HFFc6 (cell line): ENCODE measurements at places on chromosomes 7 and 10. TPM values are rescaled to one million over a fixed set of nuclear protein-coding genes. Genes with fewer than 3 reads are reported as not detected.

RET gene
- 0.31 to 0.46 TPM (median 0.32 TPM) in 3 replicates for total RNA-seq

GTF2IRD1 gene
- total RNA-seq = 21.2 to 24.6 TPM (median 22.2 TPM) in 3 replicates

NPSR1 gene
- not detected in 3 replicates for total RNA-seq

FAM25A gene
- not detected in 3 replicates for total RNA-seq

OPN1SW gene
- not detected in 3 replicates for total RNA-seq

PNLIPRP2 gene
- not detected in 3 replicates for total RNA-seq

- DNase-seq = no peak
Observed at GRCh38 chr10:125985557-125986240, 89.3 kb downstream of the FANK1 start.

- peak; percentile 37 for DNase-seq
Observed at GRCh38 chr10:112280205-112280921, 2.8 kb upstream of the TECTB start.

DNA sequence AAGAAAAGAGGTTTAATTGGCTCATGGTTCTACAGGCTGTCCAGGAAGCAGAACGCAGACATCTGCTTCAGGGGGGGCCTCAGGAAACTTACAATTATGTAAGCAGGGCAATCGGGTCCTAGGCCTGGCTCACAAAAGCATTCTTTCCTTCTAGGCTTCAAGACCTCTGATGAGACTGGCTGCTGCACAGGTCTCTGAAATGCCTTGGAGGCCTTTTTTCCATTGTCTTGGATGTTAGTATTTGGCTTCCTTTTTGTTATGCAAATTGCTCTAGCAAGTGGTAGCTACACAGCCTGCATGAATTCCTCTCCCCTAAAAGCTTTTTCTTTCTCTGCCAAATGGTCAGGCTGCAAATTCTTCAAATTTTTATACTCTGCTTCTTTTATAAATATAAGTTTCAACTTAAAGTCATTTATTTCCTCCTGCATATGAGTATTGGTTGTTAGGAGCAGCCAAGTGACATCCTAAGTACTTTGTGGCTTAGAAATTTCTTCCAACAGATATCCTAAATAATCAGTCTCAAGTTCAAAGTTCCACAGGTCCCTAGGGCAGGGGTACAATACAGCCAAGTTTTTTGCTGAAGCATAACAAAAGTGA is 83.1 kb upstream of the SEMA3A start:
- no peak for DNase-seq

DNA sequence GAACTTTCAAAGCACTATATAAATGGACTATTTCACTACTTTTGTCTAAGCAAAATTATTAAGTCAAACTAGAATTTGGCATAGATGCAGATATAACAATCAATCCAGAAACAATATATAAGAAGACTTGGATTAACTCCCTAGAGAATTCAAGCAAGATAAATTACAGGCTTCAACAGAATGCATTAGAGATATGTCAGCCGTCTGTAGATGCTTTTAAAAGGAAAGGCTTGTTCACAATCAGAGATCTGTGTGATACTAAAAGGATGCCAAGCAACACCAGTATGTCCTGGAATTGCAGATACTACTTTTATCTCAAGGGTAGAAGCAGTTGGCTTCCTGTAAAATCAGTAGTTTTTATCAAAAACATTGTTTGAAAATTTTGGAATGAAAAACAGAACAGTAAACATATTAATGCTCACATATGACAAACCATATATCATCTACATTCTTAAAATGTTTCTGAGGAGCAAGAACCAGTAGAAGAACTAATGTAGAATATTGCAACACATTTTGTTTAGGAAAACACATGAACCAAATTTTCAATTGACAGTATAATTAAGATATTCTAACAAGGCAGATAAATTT is 947.9 kb upstream of the LRRN3 start:
- DNase-seq = no peak

DNA sequence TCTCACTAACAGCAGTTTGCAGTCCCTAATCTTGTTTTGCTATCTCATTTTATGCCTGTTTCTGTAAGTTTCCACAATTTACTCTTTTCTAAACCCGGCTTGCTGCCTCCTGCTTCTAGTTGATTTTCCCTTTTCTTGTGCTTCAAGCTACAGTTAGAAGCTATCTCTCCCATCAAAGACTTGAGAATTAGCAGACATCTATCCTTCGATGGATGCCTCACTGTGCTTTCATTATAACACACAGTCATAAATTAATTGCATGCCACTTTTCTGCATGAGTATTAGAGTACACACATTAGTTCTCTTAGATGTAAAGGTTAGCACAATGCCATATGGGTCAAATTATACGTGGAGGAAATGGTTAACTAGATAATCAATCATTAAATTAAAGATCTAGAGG is 48.7 kb downstream of the SEMA3A start:
- DNase-seq = no peak

DNA sequence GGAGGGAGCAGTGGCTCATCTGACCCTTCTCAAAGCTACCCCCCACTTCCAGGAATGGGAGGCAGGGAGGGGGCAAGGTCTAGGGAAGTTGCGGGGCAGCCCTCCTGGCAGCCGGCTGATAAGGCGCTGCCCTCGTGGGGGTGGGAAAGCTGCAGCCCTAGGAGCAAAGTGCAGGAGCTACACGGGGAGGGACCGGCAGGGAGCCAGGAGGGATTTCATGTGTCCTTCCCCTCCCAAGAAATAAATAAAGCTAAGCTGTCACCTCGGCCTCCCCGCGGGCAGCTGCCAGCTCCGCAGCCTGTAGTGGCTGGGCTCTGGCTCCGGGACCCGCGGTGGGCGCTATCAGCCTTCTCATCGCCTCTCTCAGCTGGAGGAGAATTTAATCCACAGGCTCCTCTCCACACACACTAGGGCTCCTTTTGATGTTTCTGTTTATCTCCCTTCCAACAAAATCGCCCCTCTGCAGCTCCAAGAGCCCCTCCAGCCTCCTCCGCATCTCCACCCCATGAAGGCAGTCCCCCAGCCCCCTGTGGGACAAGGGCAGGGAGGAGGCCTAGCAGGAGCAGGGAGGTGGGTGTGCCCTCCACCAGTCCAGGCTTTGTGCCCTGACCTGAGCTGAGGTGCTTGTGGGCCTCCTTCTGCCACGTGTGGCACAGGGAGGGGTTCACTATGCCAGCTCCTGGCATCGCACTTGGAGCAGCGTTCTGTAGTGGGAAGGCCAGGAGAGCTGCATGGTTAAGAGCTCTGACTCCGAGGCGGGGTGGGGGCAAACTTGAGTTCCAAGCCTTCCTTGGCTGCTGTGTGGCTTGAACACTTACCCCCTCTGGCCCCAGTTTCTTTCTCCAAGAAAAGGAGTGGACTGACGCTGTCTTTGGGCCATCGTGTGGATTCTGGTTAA is 80.5 kb downstream of the C10orf105 start:
- no peak for DNase-seq

DNA sequence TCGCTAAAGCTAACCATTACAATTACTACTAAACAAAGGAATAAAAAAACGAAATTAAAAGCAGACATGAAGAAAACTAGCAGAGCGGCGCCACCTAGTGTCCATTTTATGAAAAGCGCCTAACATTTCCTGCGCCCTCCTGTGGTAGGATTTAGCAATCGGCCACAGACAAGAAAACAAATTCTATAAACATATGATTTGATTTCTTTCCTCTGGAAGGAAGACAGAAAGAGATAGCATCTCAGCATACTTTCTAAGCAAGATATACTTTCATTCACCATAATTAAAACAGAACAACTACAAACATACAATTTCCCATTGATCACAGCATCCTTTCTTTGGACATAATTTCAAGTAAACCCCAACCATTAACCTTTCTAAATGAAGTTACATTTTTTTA is 337.7 kb upstream of the NPVF start:
- DNase-seq = peak; percentile 48

DNA sequence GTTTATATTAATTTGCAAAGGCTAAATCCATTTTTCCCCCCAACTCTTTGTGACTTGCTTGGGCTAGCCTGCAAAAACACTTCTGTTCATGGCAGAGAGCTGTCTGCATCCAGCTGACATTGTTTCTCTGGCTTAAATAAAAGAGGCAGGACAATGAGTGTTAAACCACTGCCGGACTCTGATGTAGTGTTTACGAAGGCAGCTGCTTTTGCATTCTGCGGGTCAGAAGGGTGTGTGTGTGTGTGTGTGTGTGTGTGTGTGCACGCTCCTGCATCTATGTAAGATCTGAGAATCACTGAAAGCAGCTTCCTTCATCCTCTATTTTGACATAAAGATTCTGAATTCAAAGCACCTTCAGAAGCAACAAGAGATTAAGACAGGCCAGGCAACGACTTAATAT is 28.3 kb downstream of the NRP1 start:
- DNase-seq = no peak

GRCh38 chr7:19102884-19103283 is 14.6 kb downstream of the TWIST1 start:
- no peak for DNase-seq

GRCh38 chr10:20995123-20995987 is 98.2 kb upstream of the NEBL start:
- no peak for DNase-seq

- no peak for DNase-seq
Observed at GRCh38 chr7:37372750-37373149, 75.9 kb downstream of the ELMO1 start.

DNA sequence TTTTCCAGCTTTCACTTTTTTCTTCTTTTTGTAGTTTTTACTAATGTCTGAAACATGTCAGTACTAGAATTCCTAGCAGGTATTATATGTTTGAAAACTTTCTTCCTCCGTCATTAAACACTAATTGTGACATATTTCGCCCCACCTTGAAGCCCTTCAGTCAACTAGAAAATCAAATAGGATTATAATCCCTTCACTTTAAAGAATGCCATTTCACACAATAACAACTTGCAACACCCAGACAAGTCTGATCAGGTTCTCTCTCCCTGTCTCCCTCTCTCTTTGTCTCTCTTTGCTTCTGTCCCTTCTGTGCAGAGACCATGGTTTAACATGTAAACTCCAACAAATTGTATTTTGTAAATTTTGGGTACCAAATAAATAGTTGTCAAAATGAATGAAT is 373.5 kb downstream of the SEMA3D start:
- no peak for DNase-seq

DNA sequence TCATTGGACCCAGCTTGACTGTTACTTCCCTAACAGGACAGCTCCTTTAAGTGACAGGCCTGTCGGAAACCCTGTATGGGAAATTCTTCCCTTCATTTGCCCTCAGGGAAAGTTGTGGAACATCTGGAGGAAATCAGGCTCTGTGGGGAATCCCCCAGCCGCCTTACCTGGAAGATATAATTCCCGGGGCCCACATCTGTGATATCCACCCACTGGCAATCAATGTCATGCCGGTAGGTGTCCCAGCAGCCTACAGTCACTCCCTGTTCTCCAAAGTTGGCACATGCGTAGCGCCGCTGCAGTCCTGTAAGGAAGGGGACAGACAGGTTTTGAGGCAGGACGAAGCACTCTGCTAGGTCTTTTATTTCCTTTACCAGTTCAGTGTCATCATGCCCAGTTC is 16.6 kb downstream of the LOXL4 start:
- no peak for DNase-seq

- DNase-seq = no peak
Observed at GRCh38 chr10:124242365-124242764, 149.0 kb upstream of the CHST15 start.

- no peak for DNase-seq
Observed at GRCh38 chr7:117048882-117049281, 95.6 kb downstream of the ST7 start.

GRCh38 chr7:159151231-159151630 is 6.6 kb upstream of the VIPR2 start:
- no peak for DNase-seq
